ENCODE measurements at places on chromosomes 1 and 21.

GRCh38 chr1:96178053-96178452, 543.5 kb upstream of the PTBP2 start:
- DNase-seq = no peak

DNA sequence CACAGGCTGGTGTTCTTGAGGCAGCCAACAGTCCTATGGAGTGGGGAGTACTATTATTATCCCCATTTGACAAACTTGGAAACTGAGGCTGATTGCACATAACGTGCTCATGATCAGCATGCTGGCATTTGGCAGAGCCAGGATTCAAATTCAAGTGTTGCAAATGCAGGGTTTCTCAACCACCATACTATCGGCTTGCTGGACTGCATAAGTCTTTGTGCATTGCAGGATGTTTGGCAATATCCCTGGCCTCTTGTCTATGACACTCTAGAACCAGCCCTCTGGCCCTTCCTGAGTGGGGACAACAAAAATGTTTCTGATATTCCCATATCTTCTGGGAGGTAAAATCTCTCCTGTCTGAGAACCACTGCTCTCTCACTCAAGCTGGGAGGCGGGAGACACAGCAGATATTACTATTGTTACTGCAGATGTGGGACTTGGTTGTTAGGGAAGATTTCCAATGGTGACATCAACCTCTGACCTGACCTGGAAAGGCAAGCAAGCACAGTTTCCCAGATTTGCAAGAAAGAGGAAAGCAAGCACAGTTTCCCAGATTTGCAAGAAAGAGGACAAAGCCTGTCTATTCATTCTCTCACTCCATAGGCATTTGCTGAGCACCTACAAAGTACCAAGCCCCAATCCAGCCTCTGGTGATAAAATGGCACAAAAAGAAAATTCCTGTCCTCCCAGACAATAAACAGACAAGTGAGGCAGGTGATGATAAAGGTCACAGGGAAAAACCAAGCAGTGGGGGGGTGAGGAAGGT, 1.0 kb upstream of the AADACL3 start:
- DNase-seq = no peak

GRCh38 chr1:107162745-107163144, 21.9 kb downstream of the NTNG1 start:
- no peak for DNase-seq

DNA sequence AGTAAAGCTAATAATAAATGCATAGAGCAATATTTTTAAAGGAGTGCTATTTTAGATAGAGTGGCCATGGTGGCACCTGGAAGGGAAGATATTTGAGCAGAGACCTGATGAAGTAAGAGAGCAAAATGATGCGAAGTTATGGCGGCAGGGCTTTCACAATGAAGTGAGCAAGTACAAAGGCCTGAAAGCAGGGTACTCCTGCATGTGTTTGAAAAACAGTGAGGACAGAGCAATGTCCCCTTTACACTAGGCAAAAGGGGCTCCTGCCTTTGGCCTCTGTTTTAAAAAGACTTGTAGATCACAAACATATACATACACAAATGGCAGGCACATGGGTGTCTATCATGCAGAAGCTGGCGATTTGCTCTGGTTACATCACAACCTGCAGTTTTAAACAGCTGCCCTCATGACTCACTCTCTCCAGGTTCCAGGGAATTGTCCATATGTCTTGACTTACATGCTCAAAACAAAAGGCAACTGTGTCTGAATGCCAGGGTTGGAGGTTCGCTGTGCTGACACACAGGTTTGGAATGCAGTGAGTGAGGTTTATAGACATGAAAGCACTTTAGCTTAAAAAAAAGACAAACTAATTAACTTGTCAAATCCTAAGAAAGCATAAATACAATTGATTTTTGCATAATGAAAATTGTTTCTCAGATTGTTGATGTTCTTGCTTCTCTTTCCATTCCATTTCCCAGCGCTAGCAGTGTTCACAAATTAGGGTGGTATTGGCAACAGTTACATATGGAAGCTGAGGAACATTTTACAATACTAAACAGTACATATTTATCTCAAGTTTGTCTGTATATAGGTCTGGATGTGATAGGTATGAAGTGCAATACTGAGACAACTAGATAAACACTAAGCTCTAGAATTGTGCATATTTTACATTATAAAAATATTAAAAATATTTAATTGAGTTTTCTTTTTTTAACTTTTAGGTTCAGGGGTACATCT, 313.9 kb downstream of the BARHL2 start:
- peak; percentile 60 for DNase-seq

- no peak for DNase-seq
Observed at GRCh38 chr1:213138391-213138790, 87.3 kb downstream of the RPS6KC1 start.

- DNase-seq = no peak
Observed at GRCh38 chr1:97373000-97373399, 547.8 kb downstream of the DPYD start.

GRCh38 chr1:66244429-66244828, 289.5 kb upstream of the SGIP1 start:
- no peak for DNase-seq

- DNase-seq = no peak
Observed at GRCh38 chr1:21261551-21262292, 28.5 kb downstream of the ECE1 start.
